NCI-H82 (cell line): ENCODE measurements at places on chromosomes 5 and 9.

DNA sequence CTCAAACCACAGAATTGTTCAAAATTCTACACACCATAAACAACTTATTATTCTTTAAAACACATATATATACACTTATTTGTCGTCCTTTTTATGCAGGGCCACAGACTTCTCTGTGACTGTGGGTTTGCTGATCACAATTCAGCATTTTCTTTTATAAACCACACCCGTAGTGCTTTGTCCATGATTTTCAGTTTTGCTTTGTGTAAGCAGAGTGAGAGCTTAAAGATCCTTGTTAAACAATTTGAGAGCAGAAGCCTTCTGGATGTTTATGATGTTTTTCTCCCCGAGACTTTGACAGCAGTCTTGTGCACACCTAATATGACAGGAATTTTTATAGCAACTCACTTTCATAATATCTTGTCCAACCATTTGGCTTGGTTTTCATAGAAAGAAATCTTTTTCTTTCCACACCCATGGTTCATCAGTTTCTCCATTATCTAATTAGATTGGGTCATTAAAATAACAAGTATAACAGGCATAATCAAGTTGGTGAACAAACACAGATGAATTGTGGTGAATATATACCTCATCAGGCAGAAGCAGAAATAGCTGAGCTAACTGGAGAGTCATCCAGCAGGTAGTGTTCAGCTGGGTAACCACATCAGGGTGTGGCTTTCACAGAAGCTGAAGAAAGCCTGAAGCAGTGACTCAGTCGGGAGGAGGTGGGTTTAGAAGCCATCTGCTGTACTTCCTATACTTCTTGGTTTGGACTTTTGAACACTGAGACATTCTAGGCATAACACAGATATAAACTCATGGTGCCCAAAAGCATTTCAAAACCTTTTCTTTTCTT, 232.8 kb downstream of the DOCK8 start:
- no peak for DNase-seq

- no peak for DNase-seq
These were observed 6.1 kb downstream of the MAMDC2 start for GRCh38 chr9:70049672-70050271.

GRCh38 chr5:142110046-142110531, 1.5 kb downstream of the NDFIP1 start:
- DNase-seq, result peak; percentile 46

DNA sequence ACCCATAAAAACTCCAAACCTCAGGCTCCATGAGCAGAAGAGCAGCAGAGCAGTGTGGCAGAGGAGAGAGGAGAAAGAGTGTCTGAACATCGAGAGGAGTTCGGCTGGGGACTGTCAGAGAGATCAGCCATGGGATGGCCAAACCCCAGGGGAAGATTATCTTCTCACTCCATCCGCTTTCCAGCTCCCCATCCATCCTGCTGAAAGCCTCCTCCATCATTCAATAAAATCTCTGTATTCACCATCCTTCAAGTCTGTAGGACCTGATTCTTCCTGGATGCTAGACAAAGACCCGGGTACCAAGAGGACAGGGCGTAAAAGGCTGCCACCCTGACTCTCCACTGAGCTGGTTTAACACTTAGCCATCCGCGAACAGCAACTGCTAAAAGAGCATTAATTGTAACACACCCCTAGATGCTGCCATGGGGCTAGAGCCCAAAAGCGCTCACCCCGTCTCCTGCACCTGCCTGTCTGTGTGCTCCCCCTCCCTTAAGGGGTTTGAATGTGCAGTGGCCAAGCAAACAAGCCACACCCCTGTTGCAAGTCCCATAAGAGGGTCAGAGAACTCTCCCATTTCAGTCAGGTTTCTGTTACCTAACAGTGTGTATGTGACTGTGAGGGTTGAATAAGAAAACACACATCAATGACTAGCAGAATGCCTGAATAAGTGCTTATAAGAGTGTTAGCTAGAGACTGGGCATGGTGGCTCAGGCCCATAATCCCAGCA, 13.9 kb upstream of the SELENOP start:
- no peak for DNase-seq

- DNase-seq, result no peak
These were observed 7.1 kb downstream of the SPRY4 start for GRCh38 chr5:142317753-142318152.

DNA sequence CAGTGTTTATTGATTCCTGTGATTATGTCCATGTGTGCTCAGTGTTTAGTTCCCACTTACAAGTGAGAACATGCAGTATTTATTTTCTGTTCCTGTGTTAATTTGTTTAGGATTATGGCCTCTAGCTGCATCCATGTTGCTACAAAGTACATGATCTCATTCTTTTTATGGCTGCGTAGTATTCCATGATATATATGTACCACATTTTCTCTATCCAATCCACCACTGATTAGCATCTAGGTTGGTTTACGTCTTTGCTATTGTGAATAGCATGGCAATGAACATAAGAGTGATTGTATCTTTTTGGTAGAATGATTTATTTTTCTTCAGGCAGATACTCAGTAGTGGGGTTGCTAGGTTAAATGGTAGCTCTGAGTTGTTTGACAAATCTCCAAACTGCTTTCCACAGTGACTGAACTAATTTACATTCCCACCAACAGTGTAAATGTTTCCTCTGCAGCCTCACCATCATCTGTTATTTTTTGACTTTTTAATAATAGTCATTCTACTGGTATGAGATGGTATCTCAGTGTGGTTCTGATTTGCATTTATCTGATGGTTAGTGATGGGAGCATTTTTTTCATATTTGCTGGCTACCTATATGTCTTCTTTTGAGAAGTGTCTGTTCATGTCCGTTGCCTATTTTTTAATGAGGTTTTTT, 47.5 kb upstream of the ELL2 start:
- DNase-seq, result no peak

- peak; percentile 71 for DNase-seq
These were observed 229.0 kb downstream of the ARL15 start for GRCh38 chr5:54081415-54081814.

DNA sequence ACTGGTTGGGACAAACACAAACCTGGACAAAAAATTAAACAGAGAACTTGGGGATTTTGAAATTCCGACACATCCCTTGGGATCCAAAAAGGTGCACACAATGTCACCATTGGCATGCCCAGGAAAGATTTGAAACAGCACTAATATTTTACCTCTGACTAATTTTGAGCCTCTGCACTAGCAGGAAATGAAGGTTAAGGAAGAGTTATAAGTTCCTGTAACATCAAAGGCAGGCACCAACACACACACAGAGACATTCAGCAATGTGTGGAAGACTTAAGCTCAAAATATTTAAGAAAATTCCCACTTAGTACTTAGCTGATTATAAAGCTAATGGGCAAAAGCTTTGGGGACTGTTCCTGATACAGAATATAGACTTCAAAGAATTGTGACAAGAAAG, 247.0 kb downstream of the CDH9 start:
- DNase-seq, result no peak

- DNase-seq, result peak; percentile 10
These were observed 2.9 kb downstream of the CCDC107 start for GRCh38 chr9:35660966-35661415.

DNA sequence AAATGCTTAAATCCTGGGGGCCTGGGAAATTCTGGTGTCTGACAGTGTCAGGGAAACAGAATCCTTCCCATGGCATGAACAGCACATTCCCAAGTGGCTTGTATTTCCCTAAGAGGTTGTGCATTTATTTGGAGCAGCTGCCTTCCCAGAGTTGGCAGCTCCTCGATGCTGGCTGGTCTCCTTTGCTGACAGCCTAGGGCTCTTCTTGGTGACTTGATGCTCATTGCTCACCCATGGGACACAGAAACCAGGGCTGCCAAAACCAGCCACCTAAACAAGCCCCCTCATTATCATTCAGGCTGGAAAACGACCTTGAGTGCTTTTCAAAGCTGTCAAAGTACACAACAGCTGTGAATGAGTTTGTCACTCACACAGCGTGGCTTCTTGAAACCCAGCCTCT, 24.2 kb downstream of the ENHO start:
- no peak for DNase-seq

DNA sequence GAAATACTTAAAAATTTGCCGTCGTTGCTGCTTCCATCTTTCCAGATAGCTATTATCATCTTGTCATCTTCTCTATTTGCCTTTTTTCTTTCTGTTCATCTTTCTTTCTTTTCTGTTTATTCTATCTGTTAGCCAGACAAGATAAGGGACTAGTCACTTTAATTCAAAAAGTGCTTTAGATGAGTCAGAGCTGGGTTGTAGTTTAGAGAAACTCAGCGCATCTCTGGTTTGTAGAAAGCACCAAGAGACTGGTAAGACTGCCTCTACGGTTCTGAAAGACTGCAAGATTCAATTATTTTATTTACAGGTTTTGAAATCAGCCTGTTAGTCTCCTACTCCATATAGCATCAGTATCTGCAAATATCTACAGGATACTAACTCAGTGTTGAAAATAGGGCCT, 562.8 kb upstream of the RIOK2 start:
- DNase-seq, result no peak

DNA sequence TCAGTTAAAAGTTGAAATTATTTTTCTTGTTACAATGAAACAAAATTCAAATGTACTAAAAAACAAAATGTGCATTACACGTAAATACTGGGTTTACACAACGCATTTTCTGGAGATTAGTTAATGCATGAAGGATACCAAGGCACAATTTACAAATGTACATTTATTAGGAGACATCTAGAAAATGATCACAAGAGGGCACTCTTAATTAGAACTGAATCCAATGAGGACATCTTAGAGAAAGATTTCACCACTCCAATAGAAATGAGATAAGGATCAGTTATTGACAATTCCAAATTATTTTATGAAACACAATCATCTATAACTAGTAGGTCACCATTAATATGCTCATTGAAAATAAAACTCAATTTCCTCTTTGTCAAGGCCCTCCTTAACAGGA, 36.6 kb upstream of the CDH12 start:
- DNase-seq, result peak; percentile 2

DNA sequence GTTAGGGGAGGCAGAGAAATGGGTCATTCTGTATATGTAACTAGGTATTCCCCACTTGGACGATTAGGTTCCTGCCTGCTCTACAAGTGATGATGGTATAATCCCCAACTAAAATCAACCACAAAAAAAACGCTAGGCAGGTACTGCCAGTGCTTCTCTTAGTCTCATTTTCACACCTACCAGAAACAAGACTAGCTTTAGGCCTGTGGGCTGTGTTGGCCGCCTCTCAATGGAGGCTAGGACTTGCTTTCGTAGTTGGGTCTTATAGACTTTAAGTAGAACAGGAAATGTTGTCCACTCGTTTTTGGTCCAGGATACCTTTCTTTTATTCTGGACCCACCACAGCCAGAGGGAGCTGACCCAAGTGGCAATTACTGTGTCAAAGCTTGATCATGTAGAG, 111.8 kb downstream of the UNC13B start:
- DNase-seq, result no peak

DNA sequence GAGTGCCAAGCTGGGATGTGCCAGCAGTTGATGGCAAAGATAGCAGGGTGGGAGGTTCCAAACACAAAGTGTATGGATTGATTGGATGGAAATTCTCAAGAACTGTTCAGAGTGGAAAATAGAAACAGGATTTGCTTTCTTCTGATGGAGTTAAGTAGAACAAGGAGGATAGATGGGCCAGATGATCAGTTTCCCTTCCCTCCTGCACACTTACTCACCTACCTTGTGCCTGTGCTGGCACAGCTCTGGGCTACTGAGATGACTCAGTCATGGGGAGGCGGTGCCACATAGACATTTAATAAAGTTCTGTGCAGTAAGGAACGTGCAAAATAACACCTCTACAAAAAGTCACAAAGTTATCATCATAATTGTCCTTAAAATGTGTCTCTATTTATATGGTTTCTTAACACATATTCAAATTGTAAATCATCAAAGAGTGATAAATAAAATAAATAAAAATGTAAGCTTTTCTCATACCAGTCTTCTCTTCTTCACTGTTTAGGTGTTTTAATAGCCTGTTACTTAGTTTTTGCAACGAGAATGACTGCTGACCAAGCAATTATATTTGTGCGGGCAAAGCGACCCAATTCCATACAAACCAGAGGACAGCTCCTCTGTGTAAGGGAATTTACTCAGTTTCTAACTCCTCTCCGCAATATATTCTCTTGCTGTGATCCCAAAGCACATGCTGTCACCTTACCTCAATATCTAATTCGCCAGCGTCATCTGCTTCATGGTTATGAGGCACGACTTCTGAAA, 12.7 kb downstream of the PTPDC1 start:
- DNase-seq, result no peak

GRCh38 chr5:169286572-169287300, 14.2 kb downstream of the SLIT3 start:
- no peak for DNase-seq

- DNase-seq, result no peak
These were observed 4.6 kb downstream of the IFNE start for GRCh38 chr9:21477466-21477865.

GRCh38 chr5:149831492-149831891, 101.4 kb downstream of the PPARGC1B start:
- no peak for DNase-seq

GRCh38 chr9:93258818-93259489, 75.0 kb downstream of the WNK2 start:
- DNase-seq, result no peak

GRCh38 chr9:124420991-124421543, 5.8 kb upstream of the PSMB7 start:
- DNase-seq, result no peak

DNA sequence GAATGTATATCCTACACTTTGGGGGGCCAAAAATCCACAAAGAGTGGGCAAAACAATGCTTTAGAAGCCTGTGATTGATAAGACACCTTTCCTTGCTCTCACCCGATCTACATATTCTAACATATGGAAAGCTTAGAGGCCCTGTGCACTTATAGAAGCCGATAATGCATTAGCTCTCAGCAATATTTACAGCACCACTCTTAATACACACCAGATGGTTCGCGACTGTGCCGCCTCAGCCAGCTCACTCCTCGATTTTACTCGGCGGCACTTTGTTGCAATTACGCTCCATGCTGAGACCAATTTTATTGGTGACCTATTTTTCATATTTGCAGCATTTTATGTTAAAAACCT, 18.8 kb downstream of the NR2F1 start:
- DNase-seq, result peak; percentile 91

DNA sequence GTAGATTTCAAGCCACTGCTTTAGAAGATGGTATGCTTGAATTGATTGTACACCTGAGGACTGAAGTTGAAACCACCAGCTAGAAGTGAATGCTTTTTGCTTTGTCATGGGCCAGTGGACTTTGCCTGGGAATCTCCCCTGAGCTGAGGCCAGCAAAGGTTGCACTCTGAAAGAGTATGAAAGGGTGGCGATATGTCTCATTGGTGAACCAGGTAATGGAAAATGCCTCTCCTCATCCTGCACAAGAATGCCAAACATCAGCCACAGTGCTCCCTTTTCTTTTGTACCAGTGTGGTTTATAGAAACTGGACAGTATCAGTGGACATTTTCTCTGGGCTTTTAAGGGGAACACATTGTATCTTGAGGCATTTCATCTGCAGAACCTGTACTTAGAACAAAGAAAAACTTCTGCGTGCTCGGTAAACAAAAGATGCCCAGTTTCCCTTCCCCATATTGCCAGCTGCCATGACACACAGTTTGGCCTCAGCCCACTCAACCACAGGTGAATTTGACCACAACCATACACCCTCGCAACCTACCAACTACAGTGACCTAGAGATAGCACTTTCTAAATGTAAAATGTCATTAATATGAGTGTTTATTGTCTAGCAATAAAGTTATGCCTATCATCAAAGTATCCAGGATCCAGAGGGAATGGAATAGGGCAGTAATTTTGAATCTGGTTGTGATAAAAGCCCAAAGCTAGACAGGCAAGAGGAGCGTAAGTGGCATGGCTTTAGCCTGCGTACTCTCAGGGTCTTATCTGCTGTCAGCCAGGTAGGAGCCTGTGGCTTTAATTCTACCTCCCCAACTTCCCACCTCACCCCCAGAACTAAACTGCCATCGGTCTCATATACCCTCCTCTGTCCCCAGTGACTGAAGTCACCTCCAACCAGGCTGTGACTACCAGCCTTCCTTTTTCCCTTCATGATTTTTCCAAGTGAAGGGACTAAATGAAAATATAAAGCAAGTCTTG, 79.5 kb upstream of the LHFPL2 start:
- DNase-seq, result no peak
